ENCODE measurements at places on chromosomes 6 and 20. TPM values are rescaled to one million over a fixed set of nuclear protein-coding genes. Genes with fewer than 3 reads are reported as not detected.

RSPH4A gene
- 46.1 TPM for total RNA-seq

NPEPL1 gene
- 46.2 TPM for total RNA-seq

HCRTR2 gene
- total RNA-seq, result not detected

DNA sequence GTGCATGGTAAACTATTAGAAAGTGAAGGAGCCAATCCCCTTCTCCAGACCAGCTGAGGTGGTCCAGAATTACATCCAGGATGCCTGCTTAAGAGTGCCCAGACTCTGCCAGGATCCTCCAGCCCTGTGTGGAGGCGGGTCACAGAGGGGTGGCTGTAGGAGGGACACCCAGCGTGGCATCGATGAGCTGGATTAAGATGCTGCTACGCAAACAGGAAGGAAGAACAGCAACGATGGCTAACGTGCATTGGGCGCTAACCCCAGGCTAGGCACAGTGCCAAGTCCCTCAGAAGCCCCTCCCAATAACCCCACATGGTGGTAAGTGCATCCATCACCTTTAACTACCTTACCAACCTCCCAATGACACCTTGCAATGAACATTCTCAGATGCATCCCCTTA lies 63.9 kb upstream of the MRPS10 start:
- no peak overlapping the region for H3K27ac ChIP-seq
- H3K27me3 ChIP-seq, result no peaks in the 10 kb centered on the region
- no peak for DNase-seq
- H3K4me1 ChIP-seq, result peaks cover 37% of the 10 kb centered on the region

DNA sequence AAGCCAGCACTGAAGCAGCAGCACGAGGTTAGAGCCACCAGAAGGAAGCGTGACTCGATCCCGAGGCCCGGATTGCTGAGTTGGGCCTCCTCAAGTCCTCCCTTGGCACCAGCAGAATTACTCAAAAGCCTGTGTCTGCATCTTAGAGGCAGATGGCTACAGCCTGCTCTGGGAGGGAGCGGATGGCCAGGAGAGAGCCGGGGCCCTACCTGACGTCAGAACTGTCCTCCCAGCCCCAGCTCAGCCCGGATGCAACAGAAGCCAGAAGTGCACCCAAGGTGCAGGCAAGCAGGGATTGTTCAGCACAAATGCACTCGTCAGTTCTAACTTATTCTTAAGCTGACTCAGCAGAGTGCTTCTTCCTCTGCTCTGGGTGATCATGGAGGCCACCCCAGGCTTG lies 155.5 kb upstream of the RPS6KA2 start:
- H3K4me3 ChIP-seq, result no peak overlapping the region
- no peaks in the 10 kb centered on the region for H3K4me1 ChIP-seq
- DNase-seq, result no peak
- no peaks in the 10 kb centered on the region for H3K27me3 ChIP-seq
- no peak overlapping the region for H3K27ac ChIP-seq
- no peaks in the 10 kb centered on the region for H3K36me3 ChIP-seq

GRCh38 chr6:150251566-150252186 lies 108.8 kb downstream of the PPP1R14C start:
- H3K27me3 ChIP-seq, result no peaks in the 10 kb centered on the region
- no peak overlapping the region for H3K4me3 ChIP-seq
- DNase-seq, result no peak
- peaks cover 6% of the 10 kb centered on the region for H3K4me1 ChIP-seq

GRCh38 chr6:115819506-115819905 lies 241.2 kb downstream of the FRK start:
- H3K27me3 ChIP-seq, result no peaks in the 10 kb centered on the region
- no peak for DNase-seq
- no peak overlapping the region for H3K4me3 ChIP-seq
- H3K27ac ChIP-seq, result no peak overlapping the region

DNA sequence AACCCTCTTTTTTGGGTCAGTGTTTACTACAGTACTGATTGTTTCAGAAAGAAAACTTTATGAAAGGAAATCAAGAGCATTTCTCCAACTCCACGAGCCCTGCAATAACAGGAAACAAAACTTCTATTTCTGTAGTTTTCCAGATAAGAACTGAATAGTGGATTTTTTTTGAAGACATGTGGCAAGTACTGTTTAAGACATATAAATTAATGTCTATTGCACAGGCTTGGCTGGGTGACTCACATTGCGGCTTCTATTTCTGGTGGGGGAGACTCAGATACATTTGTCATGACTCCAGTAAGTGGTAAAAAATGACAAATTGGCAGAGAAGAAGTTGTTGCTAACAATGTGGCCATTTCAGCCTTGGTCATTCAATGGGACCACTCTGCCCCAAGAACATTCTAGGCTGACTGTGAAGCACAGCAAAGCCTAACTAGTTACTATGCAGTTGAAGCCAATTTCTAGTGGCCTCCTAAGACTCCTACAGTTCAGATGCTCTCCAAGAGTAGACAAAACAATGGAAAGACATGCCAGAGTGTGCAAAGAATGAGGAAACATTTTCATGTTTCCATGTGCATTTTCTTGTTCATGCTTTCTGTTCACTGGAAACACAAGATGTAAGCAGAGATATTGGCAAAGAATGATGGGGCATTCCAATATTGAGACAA lies 200.9 kb downstream of the EDN1 start:
- no peak for DNase-seq
- no peaks in the 10 kb centered on the region for H3K4me1 ChIP-seq
- no peaks in the 10 kb centered on the region for H3K27me3 ChIP-seq
- H3K4me3 ChIP-seq, result no peak overlapping the region
- H3K36me3 ChIP-seq, result no peaks in the 10 kb centered on the region

DNA sequence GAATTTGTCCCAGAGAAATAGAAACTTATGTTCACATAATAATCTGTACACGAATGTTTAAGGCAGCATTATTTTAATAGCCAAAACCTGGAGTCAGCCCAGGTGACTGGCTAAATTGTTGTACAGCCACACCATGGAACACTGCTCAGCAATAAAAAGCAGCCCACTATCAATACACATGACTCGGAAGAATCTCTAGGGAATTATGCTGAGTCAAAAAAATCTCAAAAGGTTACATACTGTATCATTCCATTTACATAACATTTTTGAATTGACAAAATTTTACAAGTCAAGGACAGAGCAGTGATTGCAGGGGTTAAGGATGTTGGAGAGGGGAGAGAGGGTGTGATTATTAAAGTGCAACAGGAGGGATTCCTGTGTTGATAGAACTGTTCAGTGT lies 163.4 kb downstream of the UBE3D start:
- no peak for DNase-seq
- no peaks in the 10 kb centered on the region for H3K27me3 ChIP-seq
- H3K4me1 ChIP-seq, result no peaks in the 10 kb centered on the region
- no peak overlapping the region for H3K27ac ChIP-seq
- no peaks in the 10 kb centered on the region for H3K36me3 ChIP-seq

GRCh38 chr6:33197431-33198048 lies 2.9 kb downstream of the RXRB start:
- DNase-seq, result no peak
- H3K27ac ChIP-seq, result no peak overlapping the region
- peaks cover 22% of the 10 kb centered on the region for H3K36me3 ChIP-seq
- no peak overlapping the region for H3K4me3 ChIP-seq

DNA sequence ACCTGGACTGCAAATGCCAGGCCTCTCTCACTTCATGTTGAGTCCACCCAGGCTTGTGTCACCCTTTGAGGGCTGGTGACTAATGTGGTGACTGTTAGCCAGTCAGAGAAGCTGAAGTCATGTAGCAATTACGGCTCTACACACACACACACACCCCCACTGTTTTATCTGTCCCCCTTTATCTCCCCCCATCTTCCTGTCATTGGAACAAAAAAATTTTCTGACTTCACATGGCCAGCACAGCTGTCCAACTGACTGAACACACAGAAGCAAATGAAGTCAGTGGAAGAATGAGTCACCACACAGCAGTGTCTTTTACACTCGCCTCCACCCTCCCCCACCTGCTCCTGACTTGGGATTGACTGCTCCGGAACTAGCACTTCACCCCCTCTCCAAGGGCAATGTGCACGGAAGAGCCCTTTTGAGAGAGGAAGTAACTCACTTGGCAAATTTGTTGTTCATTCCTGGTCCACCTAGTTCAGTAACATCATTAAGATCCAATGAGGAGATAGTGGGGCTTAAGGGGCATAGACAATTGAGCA lies 198.0 kb downstream of the RNF144B start:
- peaks cover 4% of the 10 kb centered on the region for H3K4me1 ChIP-seq
- H3K36me3 ChIP-seq, result no peaks in the 10 kb centered on the region
- no peak overlapping the region for H3K27ac ChIP-seq

- no peaks in the 10 kb centered on the region for H3K27me3 ChIP-seq
- no peaks in the 10 kb centered on the region for H3K36me3 ChIP-seq
- peaks cover 20% of the 10 kb centered on the region for H3K4me1 ChIP-seq
These were observed 29.6 kb downstream of the PMEPA1 start for GRCh38 chr20:57680131-57680716.

DNA sequence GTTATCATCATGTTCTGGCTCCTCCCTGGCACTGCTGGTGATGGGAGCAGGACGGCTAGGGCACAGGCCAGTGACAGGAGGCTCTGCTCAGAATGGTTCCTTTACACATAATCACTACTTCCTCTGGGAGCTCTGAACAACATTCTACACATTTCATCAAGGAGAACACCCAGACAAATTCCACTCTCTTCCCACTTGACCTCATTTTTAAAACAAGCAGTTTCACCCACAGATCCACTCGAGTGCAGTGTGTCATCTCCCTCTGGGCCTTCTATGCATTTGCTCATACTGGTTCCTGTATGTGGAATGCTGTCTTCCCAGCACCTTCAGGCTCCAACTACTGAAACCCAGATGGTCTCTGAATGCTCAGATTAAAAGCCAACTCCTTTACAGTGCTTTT lies 84.8 kb downstream of the ELOVL5 start:
- no peak for DNase-seq
- H3K27ac ChIP-seq, result peak overlapping the region; percentile 21
- H3K4me3 ChIP-seq, result no peak overlapping the region

DNA sequence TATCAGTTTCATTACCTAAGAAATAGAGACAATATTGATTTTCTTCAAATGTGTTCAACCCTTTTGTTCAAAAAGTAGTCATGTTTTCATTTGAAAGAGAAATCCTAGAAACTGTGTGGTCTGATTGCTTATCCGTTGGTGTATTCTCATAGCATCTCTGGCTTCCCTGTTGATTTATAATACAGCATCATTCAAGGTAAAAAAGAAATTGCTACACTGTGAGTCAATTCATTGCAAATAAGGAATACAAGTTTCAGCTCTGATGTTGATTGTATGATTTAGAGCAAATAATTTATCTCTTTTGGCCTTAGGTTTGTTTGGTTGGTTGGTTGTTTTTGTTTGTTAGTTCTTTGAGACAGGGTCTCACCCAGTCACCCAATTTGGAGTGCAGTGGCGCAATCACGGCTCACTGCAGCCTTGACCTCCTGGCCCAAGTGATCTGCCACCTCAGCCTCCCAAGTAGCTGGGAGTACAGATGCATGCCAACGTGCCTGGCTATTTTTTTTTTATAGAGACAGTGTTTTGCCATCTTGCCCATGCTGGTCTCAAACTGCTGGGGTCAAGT lies 185.5 kb upstream of the TNFAIP3 start:
- no peak for DNase-seq
- H3K27ac ChIP-seq, result no peak overlapping the region
- no peaks in the 10 kb centered on the region for H3K4me1 ChIP-seq
- H3K27me3 ChIP-seq, result no peaks in the 10 kb centered on the region
